ENCODE measurements at places on chromosomes 16 and 17. TPM values are rescaled to one million over a fixed set of nuclear protein-coding genes. Genes with fewer than 3 reads are reported as not detected.

DNA sequence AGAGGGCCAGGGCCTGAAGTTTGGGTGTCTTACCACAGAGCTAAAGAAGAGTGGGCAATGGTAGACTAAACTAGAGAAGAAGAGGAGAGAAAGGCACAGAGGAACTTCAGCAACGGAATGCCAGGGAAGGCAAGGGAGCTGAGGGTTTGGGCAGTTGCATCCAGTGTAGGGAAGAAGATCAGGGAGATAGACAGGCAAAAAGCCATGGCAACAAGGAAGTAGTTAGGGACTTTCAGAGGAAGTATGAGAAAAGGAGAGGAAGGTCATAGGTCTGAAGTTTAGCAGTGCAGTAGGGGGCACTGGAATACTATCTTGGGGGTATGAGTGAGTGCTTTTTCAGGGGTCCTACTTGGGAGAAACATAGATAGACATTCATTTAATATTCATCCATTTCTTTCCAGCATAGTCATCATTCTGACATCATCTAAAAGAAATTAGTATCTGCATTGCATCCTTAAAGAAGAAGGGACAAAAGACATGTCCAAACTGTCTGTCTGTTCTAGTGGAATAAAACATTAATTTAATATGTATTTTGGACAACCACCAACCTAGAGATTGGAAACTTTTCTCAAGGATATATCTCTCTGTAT, 2.2 kb upstream of the NF1 start:
- no peak for DNase-seq

DNA sequence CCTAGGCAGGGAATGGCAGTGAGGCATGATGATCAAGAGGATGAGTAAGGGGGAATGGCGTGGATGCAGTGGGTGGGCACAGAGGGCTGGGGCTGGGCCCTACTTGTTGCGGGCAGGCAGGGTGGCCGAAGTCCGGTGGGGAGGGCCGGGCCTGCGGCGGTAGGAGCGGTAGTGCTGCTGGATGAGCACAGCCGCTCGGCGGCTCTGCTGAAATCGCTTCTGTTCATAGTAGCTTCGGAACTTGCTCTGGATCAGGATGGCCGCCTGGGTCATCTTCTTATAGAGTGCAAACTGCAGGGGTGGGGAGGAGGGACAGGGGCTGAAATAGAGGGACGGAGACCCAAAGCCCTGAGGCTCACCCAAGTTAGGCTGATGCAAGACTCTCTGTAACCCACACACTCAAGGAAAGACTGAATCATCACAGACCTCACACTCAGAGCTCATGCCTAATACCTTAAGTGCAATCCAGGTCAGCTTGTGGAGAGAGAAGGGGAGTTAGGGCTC, 1.5 kb upstream of the SPAG7 start:
- peak; percentile 96 for DNase-seq

CDYL2 gene
- 0.74 TPM for total RNA-seq

MOSMO gene
- total RNA-seq, result 14.5 TPM

- DNase-seq, result no peak
Measured at GRCh38 chr16:82242201-82242600, 72.2 kb upstream of the MPHOSPH6 start.

GRCh38 chr16:69494991-69495392, 70.6 kb downstream of the CYB5B start:
- no peak for DNase-seq

SPN gene
- 0.60 TPM for total RNA-seq

MSLN gene
- total RNA-seq, result 4.5 TPM

DNA sequence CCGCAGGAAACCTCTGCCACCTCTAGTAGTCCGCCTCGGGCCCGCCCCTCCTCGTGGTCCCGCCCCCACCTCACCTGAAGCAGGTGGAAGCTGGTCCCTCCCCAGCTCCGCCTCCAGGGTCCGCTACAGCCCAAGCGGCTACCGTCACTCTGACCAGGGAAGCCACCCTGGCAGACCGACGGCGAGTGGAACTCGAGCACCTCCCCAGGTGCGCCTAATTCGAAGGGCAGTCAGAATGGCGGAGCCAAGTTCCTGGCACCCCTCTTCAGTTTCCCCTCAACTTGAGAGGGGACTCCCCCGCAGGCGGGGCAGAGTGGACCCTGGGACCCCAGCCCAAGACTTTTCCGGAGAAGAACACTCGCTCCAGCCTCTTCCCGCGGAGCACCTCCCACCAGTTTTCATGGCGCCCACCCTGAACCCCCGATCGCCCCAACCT, 507 bp downstream of the FHOD1 start:
- DNase-seq, result no peak

TLCD2 gene
- total RNA-seq, result 2.1 TPM

CDH15 gene
- 0.92 TPM for total RNA-seq

DNA sequence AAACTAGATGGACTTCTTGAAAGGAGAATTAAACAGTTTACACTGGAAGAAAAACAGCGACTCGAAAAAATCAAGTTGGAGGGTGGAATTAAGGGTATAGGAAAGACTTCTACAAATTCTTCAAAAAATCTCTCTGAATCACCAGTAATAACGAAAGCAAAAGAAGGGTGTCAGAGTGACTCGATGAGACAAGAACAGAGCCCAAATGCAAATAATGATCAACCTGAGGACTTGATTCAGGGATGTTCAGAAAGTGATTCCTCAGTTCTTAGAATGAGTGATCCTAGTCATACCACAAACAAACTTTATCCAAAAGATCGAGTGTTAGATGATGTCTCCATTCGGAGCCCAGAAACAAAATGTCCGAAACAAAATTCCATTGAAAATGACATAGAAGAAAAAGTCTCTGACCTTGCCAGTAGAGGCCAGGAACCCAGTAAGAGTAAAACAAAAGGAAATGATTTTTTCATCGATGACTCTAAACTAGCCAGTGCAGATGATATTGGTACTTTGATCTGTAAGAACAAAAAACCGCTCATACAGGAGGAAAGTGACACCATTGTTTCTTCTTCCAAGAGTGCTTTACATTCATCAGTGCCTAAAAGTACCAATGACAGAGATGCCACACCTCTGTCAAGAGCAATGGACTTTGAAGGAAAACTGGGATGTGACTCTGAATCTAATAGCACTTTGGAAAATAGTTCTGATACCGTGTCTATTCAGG, 85.0 kb downstream of the C17orf58 start:
- DNase-seq, result no peak

DNA sequence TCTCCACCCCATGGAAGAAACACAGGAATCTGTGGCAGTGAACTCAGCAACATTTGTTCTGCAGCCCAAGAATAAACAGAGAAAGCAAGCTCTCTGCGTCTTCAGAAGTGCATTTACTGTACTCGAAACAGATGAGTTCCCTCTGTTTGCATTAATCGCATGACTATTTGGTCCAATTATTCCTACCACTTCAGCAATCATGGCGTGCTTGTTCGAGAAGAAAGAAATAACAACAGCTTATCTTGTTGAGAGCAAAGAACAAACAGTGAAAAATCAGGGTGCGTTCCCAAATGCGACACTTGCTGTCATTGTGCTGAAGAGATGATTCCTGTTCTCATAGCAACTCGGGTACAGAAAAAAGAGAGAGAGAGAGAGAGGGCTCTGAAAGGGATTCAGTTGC, 445.3 kb upstream of the MAF start:
- DNase-seq, result no peak

DNA sequence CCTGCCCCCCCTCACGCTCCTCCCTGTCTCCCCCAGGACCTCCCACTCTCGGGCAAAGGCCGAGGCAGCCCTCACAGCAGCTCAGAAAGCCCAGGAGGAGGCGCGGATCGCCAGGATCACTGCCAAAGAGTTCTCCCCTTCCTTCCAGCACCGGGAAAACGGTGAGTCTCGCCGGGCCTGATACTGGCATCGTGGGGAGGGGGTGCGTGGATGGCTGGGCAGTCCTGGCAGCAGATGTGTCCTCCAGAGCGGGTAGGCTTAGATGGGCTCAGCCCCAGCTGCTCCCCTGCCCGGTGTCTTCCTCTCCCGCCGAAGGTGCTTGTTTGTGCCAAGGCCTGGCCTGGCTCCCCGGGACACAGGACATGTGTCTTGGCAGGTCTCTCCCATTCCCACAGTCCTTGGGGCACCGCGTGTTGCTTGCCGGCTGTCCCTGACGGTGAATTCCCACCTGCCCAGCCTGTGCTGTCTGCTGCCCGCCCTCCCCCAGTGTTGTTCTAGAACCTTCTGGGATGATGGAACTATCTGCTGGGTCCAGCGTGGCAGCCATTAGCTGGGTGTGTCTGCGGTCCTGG, 81.6 kb downstream of the KLHDC4 start:
- no peak for DNase-seq

FCSK gene
- 13.8 TPM for total RNA-seq

DNA sequence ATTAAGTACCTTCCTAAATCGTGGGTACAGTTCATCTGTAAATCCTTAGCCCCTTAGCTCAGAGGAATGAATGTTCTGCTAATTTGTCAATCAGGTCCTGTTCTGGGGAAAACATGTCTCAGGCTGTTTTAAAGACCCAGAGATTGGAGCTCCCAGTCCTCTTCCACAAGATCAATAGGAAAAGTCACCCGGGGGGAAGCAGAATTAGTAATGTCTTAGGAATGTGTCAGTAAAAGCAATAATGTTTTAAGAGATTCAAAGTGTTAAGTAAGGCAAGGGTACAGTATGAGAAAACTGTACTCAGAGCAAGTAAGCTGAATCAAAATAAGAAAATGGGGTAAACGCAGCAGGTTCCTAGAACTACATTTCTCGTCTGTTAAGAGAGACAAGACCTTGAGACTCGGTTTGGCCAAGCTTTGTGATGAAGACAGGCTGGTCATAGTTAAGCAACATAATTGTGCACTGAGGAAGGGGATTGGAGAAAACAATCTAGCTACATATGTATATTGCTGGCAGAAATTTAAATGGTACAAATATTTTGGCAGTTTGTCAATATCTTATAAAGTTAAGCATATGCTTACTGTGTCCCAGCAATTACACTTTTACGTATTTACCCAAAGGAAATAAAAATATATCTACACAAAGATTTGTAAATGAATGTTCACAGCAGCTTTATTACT, 192.9 kb upstream of the C17orf78 start:
- DNase-seq, result peak; percentile 20

DNA sequence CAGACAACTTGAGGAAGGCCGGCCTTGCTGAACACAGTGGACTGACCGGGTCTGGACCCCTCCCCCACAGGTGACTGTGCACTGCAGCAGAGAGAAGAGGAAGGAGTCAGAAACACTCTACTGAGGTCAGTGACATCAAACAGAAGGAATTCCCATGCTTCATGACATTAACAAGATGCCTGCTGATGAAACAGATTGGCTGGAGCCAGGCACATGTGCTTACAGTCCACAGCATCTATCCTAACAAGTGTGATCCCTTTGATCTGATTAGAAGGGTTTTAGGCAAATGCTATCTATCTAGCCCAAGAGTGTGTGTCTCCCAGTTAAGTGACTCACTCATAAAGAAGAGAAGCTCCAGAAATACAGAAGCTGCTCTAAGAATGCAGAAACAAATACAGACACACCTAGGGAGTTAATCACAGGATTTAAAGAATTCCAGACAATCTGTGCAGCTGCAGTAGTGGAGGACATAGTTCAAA, 90.2 kb downstream of the SYCE1L start:
- DNase-seq, result peak; percentile 47

- DNase-seq, result no peak
Measured at GRCh38 chr17:78138204-78139060, 7.8 kb upstream of the C17orf99 start.

GRCh38 chr17:36506249-36506826, 19.9 kb downstream of the ZNHIT3 start:
- DNase-seq, result no peak

DNA sequence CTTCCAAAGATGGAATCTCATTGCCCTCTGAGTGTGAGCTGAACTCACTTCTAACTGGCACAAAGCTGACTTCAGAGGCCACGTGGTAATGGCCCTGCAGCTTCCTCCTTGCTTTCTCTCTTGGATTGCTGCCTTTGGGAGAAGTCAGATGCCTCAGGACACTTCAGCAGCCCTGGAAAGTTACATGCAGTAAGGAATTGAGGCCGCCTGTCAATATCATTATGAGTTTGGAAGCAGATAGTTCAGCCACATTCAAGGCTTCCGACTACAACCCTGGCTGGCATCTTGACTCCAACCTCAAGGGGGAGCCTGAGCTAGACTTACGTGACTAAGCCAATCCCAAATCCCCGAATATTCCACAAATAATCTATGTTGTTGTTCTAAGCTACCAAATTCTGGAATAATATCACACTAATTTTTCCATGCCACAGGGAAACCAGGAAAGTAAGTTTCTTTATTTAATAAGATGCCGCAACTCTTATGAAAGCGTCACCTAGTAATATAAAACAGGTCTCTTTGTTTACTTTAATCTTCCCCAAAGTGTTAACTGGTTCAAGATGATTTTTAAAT, 13.6 kb downstream of the CEP20 start:
- peak; percentile 68 for DNase-seq

TAT gene
- total RNA-seq, result not detected

DNA sequence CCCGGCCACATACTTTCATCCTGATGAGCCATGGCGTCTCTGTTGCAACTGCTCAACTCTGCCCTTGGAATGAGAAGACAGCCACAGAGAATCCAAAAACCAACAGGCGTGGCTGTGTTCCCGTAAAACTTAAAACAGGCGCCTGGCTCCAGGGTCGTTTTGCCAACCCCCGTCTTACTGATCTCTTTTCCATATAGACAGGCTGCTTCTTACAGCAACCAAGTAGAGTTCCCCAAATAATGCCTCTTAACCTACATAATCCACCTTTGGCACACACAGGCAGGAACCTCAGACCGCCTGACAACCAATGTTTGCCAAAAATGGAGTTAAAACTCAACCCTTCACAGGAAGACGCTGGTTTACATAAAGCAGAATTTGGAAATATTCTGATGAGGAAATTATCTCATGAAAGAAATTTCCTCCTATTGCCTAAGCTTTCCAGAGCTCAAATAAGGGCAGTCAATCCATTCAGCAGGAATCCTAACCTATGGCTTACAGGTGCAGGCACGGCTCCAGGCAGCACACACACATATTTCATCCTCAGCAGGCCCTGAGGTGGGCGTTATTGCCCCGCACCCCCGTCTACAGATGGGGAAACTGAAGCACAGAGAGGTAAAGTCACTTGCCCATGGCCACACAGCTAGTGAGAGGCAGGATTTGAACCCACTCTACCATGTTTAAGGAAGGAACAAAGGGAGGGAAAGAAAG, 35.8 kb downstream of the LITAF start:
- peak; percentile 27 for DNase-seq

DNA sequence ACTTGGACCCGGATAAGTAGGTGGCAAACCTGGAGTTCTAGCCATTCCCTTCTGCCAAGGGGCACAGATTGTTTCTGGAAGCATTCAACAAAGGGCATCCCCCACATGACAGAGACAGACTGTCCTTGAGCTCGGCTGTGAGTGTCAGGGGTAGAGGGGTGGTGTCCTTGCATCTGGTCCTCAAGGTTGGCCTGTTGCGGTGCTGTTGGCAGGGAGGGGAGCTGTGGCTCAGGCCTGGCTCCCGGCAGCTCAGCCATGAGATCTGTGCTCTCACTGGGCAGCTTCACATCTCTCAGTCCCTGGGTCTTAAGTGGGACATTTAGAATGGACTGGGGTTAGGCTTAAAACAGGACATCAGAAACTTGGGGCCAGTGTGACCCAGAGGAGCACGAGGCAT, 20.4 kb downstream of the CCDC182 start:
- no peak for DNase-seq

- DNase-seq, result peak; percentile 4
Measured at GRCh38 chr17:51257150-51258081, 2.4 kb downstream of the MBTD1 start.

Data from cardiac muscle cell (in vitro differentiated cells and primary cell).